H1 (cell line): ENCODE measurements at places on chromosomes 13 and 19.
A peak's percentile ranks its signal among the peaks of the same experiment; 100 is the strongest.

DNA sequence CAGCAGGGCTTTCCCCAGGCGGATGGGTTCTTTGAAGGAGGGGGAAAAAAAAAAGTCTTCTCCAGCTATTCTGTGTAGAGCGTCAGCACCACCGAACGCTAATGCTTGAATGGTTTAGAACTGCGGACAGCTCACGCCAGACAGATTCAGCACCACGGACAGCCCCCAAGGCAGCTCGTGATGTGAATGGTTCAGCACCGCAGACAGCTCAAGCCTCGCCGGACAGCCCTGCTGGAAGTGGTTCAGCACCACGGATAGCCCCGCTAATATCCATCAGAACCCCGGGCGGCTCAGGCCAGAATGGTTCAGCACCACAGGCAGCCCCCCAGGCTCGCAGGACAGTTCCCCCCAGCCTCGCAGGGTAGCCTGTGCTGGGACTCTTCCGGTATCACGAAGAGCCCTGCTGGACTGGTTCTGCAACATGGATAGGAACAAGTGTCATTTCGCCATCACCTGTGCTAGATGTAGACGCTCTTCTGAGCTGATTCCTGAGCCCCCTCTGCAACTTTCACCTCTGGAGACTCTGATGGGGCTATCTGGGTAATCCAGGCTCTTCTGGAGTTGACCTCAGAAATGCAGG is 4.9 kb upstream of the SMIM17 start:
- peak; percentile 65 for DNase-seq

- no peak for DNase-seq
Observed at GRCh38 chr13:111201304-111201940, 86.3 kb downstream of the ARHGEF7 start.

GRCh38 chr19:55258828-55259539 is at the start of gene PPP6R1:
Gene PPP6R1, minus strand, starts transcription at chr19:55259017. Its CDS starts 11,914 bp downstream, at chr19:55247103.
- DNase-seq = peak; percentile 83

- DNase-seq = no peak
Observed at GRCh38 chr19:31166206-31166605, 183.0 kb downstream of the TSHZ3 start.

GRCh38 chr19:4542896-4543841 is 3.3 kb upstream of the LRG1 start:
- no peak for DNase-seq

DNA sequence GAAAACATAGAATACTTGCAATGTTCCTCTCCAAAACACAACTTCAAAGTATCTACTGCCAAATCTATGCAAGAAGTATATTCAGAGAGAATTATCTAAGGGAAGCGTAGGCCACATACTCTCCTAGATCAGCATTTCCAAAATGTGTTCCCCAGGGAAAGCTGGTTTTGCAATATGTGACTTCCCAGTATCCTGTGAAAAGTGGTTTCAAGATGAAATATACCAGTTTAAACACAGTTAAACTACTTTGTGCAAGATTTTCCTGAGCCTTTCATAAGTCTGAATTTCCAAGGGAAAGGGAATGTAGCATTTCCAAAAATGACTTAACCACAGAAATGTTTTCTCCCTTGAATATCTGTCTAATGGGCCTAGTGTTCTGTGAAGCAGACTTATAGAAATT is 7.6 kb downstream of the STARD13 start:
- no peak for DNase-seq

- DNase-seq = no peak
Observed at GRCh38 chr19:45918721-45919120, 4.1 kb upstream of the NANOS2 start.

DNA sequence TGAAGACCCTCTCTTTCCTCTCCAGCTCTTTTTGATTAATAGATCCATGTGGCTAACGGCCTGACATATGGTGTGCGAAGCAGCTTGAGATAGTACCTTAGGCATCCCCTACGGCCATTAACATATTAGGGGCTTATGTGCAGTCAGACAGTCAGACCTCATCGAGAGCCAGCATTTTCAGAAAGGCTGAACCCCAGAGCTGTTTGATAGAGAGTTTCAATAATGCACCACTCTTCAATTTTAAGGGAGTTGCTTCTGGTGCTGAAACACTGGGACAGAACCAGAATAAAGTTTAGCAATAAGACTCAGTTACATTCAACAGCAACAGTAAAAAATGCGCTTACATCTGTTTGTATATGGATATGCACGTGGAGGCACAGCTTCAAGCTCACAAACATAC is 10.8 kb downstream of the POU4F1 start:
- DNase-seq = no peak
